Effector memory CD8-positive, alpha-beta T cell (primary cell): ENCODE measurements at places on chromosomes 16 and 17.

GRCh38 chr16:19765860-19766553 lies 47.9 kb downstream of the IQCK start:
- no peak for DNase-seq

DNA sequence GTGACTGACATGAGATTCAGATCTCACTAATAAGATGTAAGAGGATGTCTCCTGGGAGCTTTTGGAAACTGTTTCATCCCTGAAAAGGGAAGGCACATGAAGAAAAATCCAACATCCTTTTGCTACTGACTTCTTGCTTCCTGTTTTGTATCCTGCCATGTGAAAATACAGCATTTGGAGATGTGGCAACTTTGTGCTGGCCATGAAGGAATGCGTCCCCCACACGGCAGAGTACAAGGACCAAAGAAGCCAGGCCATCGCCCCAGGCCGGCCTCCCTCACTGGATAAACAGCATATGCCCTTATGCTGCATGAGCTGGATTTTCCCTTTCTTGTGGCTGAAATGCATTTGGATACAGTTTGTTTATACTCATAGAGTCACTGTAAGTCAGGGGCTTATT lies 5.5 kb upstream of the HASPIN start:
- no peak for DNase-seq

GRCh38 chr17:12859520-12859919 lies 70.2 kb downstream of the ARHGAP44 start:
- DNase-seq, result no peak

DNA sequence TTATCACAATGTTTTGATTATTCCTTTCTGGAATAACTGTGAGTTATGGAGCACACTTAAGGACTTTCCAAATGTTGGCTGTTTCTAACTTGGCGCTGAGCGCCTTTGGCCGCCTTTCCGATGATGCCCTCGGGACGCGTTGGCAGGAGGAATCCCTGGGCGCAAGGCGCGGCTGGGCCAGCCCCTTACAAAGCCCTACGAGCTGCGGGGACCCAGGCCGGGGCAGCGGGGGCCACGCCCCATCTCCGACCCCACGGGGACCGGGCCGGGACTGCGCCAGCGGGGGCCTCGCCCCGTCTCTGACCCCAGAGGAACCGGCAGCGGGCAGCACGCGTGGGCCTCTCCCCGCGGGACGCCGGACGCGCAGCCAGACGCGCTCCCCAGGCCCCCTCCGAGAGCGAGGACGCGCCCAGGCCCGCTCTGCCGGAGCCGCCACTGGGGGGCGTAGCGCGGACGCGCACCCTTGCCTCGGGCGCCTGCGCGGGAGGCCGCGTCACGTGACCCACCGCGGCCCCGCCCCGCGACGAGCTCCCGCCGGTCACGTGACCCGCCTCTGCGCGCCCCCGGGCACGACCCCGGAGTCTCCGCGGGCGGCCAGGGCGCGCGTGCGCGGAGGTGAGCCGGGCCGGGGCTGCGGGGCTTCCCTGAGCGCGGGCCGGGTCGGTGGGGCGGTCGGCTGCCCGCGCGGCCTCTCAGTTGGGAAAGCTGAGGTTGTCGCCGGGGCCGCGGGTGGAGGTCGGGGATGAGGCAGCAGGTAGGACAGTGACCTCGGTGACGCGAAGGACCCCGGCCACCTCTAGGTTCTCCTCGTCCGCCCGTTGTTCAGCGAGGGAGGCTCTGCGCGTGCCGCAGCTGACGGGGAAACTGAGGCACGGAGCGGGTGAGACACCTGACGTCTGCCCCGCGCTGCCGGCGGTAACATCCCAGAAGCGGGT lies at the start of gene GAA:
GAA (plus strand) TSS at position 571 of the 935 bp plus-strand sequence. CDS start 3,006 bp downstream, outside the sequence.
- DNase-seq, result peak; percentile 86

DNA sequence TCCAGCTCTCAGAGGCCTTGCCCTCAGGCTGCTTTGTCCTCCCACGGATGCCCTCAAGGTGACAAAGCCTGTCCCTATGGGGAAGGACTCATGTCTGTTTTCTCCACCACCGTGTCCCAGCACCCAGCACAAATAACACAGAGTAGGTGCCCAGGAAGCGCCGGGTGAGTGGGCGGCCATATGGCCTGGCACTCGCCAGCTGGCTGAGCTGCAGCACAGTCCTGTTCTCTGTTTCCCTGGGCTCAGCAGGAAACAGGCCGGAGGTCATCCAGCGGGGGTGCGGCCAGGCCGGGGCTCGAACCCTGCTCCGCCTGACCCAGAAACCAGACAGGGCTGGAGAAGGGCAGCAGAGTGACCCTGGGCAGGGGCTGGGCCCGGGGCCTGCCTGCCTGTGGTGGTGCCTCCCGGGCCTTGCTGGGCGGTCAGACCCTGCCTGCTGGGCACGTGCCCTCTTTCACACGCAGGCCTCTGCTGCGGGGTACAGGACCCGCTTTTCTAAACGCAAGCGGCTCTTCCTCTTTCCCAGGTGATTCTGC lies 139.0 kb upstream of the CIBAR2 start:
- no peak for DNase-seq

DNA sequence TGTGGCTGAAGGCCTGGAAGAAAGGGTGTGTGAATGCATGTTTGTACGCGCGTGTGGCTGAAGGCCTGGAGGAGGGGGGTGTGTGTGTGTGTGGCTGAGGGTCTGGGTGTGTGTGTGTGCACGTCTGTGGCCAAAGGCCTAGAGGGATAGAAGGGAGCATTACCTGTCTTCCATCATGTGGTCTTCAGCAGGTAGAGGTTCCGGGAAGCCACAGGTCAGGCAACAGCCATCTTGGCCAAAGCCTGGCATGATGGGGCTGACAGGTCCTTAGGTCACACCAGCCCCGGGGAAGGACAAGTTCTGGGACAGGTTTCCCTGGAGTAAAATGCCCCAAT lies 5.2 kb downstream of the LITAFD start:
- DNase-seq, result no peak

DNA sequence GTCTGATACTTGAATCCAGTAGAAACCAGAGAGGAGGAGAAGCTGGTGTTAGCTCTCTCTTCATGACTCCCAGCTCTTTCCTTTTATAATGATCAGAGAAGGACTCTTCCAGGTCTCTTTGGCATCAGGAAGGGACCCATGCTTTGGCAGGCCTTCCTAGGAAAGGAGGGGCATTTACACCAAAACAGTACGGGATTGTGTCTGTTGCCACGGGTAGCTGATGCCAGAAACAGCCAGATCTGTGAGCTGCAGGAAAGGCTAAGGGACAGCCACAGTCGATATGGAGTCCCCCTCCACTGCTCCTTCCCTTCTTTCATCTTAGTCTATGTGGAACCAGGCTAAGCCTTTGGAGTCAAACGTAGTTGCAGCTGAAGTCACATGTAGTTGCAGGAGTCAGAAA lies 9.3 kb downstream of the CEP295NL start:
- no peak for DNase-seq

DNA sequence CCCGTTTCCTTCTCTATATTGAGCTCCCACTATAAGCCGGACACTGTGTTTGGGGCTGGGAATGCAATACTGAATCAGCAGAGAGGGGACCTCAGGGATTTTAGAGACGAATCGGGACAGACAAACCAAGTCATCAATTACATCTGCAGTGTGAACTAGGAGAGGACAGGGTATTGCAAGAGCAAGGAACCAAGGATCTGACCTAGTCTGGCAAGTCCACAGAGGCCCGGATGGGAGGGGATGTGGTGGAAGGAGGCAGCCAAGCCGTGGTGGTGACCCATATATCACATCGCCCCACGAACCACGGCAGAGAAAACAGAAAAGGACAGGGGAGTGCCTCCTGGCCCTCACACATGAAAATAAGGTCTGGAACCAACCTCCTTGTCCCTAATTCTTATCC lies 28.1 kb upstream of the NXPH3 start:
- no peak for DNase-seq

DNA sequence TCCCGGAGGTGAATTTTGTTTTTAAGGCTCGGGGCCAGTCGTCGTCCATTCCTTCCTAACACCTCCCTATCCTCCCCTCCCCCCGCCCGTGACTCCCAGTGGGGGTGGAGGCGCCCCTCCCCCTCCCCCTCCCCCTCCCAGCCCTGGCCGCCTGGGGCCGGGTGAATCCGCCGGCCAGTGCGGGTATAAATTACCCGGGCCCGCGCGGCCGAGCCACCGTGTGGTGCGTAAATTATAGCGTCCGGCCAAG lies 2.0 kb upstream of the GSE1 start:
- DNase-seq, result no peak

DNA sequence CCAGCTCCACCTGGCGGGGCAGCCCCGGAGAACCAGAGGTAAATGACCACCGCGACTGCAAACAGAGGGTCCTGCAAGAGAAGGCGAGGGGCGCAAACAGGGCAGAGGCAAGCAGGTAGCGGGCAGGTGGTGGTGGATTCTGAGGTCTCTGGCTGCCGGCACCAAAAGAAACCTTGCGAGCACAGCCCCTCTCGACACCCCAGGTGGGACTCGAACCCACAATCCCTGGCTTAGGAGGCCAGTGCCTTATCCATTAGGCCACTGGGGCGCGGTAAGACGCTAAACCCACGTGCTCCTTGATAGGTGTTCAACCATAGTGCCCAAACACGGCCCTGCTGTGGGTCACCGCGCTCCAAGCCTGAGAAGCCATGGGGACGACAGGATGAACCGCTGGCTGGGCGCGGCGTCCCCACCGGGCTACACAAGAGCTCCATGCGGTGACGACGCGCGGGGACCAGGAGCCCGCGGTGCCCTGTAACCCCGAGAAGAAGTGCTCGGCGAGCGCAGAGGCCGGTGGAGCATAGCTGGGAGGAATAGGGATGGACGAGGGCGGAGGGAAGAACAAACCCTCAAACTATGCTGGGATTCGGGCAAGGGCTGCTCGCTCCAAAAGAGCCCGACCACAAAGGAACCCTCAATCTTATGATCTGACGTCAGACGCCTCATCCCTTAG lies 12.4 kb downstream of the ATP5PD start:
- DNase-seq, result peak; percentile 78

GRCh38 chr17:44084131-44084538 lies 13.6 kb downstream of the G6PC3 start:
- no peak for DNase-seq

DNA sequence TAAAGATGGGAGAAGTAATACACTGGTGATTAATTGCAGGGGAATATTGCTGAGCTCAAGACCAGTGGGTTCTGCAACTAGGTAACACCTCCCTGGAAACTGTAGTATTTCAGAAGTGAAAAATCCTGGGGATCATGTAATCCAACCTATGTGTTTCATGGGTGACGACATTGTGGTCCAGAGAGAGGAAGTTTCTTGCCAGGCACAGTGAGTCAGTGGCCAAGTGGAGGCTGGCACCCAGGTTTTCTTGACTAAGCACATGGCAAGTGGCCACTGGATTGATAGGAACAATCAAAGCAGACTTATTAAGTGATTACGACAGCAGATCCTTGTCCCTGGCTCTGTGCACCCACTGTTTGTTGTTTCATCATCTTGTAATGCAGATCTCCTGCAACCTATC lies 14.6 kb upstream of the CIITA start:
- no peak for DNase-seq

GRCh38 chr16:58485184-58485887 lies 14.6 kb upstream of the NDRG4 start:
- DNase-seq, result no peak

DNA sequence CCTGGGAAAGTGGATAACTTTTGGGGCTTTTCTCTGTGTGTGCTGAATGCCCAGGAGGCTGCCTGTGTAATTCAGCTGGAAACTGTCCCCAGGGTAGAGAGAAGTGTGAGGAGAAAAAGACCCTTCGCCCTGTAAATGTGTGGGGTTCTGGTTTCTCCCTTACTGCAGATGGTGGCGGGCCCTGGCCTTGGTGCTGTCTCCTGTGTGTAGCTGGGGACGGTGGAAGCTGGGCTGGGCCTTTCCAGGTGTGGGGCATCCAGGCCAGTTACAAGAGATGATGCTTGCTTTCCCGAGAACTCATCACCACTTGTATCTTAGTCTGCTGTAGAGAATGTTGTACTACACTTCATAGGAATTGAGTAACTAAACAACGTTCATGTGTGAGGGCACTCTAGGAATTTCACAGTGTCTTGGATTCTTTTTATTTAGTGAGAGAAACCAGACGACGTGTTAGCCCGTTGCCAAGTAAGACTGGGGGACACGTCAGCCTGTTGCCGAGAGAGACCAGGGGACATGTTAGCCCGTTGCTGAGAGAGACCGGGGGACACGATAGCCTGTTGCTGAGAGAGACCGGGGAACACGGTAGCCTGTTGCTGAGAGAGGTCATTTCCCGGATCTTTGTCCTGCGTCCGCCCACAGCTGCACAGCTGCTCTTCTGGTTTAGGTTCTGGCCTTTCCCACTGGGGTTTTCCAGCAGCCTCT lies 43.1 kb downstream of the TBCD start:
- DNase-seq, result no peak

GRCh38 chr17:30363715-30364202 lies 15.0 kb upstream of the CPD start:
- peak; percentile 77 for DNase-seq

DNA sequence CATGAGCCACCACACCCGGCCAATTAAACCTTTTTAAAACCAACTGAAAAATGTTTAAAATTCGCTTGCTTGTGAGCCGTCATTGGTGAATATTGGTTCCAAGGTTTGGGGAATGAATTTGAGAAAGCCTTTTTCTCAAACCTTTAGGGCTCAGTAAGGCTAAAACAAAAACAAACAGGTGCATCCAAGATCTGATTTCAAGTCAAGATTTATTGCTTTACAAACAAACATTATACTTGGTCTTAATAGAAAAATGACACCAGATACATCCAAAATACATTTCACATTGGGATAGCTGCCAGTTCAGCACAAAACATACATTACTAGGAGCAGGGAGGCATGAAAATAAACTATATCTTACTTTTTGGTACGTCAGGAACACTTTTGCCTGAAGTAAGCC lies 5.4 kb downstream of the C17orf58 start:
- DNase-seq, result no peak

- DNase-seq, result no peak
These were observed 147.5 kb upstream of the GSE1 start for GRCh38 chr16:85465328-85466303.

DNA sequence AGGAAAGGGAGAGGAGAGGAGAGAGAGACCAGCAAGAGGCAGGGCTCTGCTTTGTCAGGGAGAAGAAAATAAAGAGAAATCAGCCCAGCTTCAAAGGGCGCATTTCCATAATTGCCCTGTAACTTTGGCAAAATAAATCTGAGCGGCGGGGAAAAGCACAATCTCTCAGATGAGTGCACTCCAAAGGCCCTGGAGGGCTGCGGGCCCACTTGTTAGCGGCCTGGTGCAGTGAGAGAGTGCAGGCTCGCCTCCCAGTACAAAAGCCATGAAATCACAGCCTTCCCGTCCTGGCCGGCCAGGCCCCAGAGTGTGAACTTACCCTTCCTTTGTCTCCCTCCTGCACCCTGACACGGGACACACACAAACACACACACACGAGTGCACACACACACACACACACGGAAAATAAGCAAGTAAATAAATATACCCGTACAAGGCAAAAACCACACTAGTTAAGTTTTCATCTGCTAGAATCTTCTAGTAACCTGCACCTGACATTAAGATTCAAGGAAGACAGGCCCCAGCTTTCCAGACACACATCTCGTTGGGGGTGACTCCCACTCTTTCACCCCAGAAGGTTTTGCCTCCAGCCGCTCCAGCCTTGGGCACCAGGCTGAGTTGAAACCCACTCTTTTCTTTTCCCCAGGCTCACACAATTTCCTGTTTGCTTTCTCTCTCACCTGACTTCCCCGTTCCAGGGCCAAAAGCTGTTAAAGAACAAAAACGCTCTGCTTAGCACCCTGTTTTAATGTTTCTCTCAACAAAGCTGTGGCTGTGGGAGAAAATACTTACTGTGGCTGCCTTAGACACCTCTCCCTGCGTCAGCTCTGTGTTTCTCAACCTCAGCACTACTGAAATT lies 8.5 kb downstream of the IRX3 start:
- no peak for DNase-seq

GRCh38 chr16:51328733-51329132 lies 177.7 kb upstream of the SALL1 start:
- no peak for DNase-seq
